ENCODE measurements at places on chromosomes 5 and 9.

GRCh38 chr5:142366007-142366406 lies 41.2 kb upstream of the SPRY4 start:
- DNase-seq, result no peak

- no peak for DNase-seq
Observed at GRCh38 chr5:75608870-75609269, 2.4 kb upstream of the ANKDD1B start.

DNA sequence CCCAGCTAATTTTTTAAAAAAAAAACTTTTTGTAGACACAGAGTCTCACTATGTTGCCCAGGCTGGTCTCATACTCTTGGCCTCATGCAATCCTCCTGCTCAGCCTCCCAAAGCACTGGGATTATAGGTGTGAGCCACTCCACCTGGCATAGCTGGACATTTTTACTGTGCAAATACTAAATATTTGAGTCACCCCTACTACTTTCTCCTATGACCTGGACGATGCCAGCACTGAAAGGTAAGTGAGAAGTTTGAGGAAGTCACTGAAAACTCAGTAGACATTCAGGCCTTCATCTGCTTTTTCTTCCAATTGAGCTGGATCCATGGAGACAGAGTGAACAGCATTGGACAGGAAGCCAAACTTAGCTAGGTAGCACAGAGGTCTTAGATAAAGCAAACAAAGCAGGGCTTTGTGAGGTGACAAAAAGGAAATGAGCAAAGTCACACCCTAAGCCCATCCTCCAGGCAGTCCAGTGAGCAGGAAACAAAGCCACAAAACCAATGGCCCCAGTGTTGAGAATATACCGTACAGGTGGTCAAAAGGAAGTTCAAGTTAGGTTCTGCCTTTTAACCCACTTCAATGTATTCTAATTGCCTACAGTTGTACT lies 192.6 kb upstream of the RASA1 start:
- DNase-seq, result no peak

- DNase-seq, result no peak
Observed at GRCh38 chr9:135973277-135974219, 12.4 kb upstream of the UBAC1 start.

GRCh38 chr9:18358325-18358724 lies 115.6 kb upstream of the ADAMTSL1 start:
- DNase-seq, result no peak

DNA sequence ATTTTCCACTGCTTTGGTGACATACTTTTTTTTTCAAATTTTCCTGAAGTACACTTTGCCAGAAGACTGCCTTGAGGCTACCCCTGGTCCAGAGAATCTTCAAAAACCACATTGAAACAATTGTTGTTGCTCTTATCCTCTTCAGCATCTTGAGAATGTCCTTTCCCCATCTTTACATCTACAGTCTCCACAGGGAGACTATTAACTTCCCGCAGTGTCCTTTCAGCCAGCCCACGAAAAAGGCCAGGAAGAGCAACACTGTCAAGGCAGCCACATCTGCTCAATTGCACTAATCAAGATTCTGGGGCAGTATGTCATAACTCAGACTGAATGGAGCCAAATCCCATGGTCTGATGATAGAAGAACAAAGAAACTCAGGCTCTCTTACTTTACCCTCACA lies 148.3 kb downstream of the ENC1 start:
- no peak for DNase-seq

DNA sequence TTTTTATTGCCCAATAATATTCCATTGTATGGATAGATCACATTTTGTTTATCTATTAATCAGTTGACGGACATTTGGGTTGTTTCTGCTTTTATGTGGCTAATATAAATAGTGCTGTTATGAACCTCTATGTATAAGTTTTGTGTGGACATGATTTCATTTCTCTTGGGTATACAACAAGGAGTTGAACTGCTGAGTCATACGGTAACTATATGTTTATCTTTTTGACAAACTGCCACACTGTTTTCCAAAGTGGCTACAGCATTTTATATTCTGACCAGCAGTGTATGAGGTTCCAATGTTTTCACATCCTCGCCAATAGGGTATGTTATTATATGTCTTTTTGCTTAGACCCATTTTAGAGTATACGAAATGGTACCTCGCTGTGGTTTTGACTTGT lies 264.3 kb downstream of the RFX3 start:
- DNase-seq, result no peak

DNA sequence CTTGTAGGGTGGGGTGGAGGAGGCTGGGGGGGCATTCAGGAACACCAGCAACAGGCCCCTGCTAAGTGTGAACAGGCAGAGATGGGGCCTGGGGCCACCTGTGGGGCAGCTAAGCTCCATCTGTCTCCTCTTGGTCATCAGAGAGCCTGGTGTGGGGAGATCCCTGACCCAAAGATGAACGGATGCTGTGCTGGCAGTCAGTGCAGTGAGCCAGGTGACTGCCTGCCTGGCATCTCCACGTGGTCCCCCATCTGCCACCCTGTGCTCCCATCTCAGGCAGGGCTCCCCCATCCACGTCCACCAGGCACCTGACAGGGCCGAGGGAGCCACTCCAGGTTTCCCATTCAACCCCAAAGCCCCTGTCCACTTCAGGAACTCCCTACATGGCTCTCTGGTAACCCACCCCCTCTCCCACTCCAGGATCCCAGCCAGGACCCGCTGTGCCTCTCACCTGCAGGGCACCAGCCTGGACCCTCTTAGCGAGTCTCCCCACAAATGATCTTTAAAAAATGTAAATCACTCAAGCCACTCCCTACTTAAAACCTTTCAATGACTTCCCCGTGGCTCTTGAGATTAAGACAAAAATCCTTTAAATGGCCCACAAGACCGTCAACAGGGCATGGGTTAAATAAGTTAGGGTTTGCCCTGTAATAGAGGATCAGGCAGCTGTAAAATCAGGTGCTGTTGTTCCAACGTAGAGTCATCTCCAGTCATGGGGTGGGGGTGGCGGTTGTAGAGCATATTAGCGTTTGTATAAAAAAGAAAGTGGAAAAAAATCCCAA lies 60.8 kb downstream of the LMX1B start:
- DNase-seq, result no peak

- no peak for DNase-seq
Observed at GRCh38 chr5:17314907-17315471, 97.6 kb downstream of the BASP1 start.

GRCh38 chr5:155665361-155665760 lies 651.8 kb downstream of the KIF4B start:
- DNase-seq, result no peak

GRCh38 chr5:8905021-8905420 lies 640.9 kb downstream of the SEMA5A start:
- no peak for DNase-seq

DNA sequence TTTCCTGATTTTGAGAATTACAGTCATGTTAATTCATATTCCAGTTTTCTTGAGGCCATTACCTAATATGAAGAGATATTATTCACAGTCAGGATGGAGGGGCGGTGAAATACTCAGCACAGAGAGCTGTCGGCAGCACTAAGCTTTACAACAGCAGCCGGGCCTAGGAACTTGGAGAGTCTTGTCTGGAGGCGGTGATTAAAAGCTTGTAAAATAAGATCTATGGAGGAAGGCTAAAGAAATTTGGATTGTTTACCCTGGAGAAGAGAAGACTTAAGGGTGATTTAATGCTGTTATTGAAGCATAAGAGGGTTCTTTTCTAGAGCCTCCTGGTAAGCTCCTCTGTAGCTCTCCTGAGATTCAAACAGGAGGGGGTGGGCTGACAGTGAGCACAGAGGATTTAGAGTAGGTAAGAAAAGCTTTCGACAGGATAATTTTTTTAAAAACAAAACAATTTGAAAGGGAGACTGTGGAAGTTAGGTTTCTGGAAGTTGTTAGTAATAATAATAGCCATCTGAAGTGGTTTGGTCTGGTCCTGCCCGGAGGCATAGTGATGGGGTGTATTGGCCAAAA lies 406.3 kb upstream of the ADAMTSL1 start:
- DNase-seq, result no peak

DNA sequence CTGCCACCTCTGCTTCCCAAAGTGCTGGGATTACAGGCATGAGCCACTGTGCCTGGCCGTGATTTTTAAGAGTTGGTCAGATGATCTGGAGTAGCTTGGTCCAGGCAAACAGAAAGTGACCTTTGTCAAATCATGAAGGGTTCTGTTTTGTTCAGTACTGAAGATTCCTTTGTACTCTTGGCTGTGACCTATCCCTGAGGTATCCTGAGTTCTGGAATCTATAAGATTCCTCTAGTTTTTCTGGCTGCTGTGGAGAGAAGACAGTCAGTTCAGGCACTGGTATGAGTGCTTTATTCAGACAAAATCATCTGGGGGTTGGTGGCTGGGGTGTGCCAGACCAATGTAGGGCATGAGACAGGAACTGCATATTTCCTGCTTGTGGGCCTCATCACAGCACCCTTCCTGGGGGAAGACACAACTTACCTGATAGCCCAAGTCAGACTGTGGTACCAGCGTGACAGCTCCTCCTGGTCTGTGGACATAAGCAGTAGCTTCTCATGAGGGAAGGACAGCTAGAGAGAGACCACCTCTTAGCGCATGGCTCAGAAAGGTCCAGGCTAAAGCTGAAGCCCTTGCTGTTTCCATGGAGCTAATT lies 3.1 kb downstream of the ARHGEF39 start:
- no peak for DNase-seq

- no peak for DNase-seq
Observed at GRCh38 chr5:21067724-21068123, 1079.7 kb upstream of the CDH18 start.

- DNase-seq, result no peak
Observed at GRCh38 chr9:116137010-116137409, 16.6 kb upstream of the PAPPA start.

GRCh38 chr5:611731-612486 lies at the start of gene CEP72:
Gene CEP72 (plus strand): TSS chr5:612340. CDS start chr5:612362, 22 bp downstream.
- peak; percentile 94 for DNase-seq

GRCh38 chr9:21590058-21590996 lies 108.2 kb upstream of the IFNE start:
- DNase-seq, result no peak

DNA sequence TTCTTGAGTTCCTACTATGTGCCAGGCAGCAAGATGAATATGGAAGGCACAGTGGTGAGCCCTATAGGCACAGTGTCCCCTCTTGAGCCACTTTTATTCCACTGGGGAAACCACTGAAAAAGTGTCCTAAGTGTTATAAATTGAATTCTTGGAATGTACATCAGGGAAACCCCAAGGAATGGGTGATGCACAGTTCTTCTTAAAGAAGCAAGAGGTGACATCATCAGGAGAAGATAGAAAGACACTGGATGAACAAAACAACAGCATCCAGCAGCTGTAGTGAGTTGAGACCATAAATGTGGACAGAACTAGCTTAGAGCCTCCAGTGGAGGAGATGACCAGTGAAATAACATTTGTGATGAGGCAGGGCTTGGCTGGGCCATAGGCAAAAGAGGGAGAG lies 199.2 kb upstream of the ANKRD55 start:
- no peak for DNase-seq

DNA sequence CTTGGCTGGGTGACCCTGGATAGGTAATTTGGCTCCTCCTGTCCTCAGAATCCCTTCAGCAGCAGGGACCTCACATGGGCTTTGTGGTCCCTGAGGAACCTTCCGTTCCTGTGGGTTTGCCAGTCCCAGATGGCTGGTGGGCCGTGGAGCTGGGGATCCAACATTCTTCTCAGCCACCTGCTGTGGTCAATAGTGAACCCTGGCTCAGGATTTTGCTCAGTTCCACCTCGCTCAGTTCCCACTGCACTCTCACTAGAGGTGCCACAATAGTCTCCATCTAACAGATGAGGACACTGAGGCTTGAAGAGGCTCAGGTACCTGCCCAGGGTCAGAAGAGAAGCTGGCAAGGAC lies 17.1 kb upstream of the SPOUT1 start:
- DNase-seq, result no peak

DNA sequence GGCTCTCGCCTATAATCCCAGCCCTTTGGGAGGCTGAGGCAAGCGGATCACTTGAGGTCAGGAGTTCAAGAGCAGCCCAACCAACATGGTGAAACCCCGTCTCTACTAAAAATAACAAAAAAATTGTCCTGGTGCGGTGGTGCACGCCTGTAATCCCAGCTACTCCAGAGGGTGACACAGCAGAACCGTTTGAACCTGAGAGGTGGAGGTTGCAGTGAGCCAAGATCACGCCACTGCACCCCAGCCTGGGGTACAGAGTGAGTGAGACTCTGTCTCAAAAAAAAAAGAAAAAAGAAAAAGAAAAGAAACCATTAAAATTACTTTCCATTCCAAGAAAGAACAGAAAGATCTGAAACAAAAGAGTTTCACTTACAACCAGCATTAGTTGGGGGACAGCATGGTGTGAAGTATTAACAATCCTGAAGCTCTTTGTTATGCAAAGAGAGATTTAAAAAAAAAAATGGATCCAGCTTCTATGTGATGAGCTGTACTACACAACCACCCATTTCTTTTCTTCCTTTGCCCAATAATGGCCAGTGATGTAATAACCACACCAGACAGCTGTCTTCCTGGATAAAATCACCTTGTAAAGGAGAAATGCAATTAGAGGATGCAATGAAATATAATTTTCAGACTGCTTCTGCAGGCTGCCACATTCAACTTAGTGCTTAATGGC lies 76.9 kb downstream of the MED27 start:
- DNase-seq, result no peak

- DNase-seq, result no peak
Observed at GRCh38 chr9:69757996-69758675, 1.7 kb downstream of the PTAR1 start.

GRCh38 chr5:94544875-94545547 lies 73.4 kb downstream of the KIAA0825 start:
- DNase-seq, result peak; percentile 8

GRCh38 chr5:127316011-127316410 lies 25.4 kb downstream of the MEGF10 start:
- DNase-seq, result no peak

DNA sequence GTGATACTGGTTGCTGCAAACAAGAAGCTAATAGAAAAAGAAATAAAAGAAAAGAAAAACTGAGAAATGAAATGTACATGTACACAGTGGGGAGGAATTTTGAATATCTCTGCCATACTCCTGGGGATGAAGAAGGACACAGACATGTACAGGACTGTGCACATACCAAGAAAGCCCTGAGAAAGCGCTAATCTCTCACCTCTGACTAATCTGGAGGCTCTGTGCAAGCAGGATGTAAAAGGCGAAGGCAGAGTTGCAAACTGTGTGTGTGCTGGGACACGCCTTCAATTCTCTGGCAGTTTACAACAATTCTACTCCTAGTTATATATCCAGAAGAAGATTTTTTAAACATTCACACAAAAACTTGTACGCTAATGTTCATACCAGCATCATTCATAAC lies 211.4 kb downstream of the KIAA0825 start:
- no peak for DNase-seq

GRCh38 chr9:135612981-135613910 lies 26.1 kb downstream of the GLT6D1 start:
- DNase-seq, result no peak

DNA sequence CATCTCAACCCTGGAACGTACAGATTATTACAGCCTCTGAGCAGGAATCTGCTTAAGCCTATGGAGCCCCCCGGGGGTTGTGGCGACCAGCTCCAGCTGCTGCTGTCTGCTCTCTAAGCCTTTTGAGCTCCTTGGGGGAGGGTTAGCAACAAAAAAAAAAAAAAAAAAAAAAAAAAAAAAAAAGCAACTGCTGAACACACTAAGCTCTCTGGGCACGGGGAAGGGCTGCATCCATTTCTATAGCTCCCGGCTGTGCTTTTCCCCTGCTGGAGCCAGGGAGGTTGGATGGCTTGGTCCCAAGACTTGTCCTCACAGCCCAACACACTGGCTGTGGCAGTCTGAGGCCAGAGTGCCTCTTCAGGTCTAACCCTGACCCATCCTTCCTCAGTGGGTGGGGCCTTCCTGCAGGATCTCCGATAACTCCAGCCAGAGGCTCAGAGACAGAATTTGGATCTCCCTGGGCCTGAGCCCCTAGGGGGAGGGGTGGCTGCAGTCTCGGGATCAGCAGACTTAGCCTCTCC lies 82.1 kb downstream of the FBN2 start:
- no peak for DNase-seq

Measured in Ammon's horn (tissue), 1 donor.